Stimulated activated CD8-positive, alpha-beta memory T cell treated with anti-CD3 and anti-CD28 coated beads, Interleukin-4, amount 100 ng/mL, for 1 hour (primary cell): ENCODE measurements at places on chromosomes 2 and 18.

- DNase-seq, result no peak
Measured at GRCh38 chr2:67070826-67071225, 326.3 kb upstream of the ETAA1 start.

GRCh38 chr2:189783451-189783926 is 650 bp downstream of the ORMDL1 start:
- no peak for DNase-seq

- no peak for DNase-seq
Measured at GRCh38 chr2:157291018-157291417, 33.5 kb downstream of the GALNT5 start.

GRCh38 chr2:70369082-70369481 is 67.2 kb upstream of the FAM136A start:
- no peak for DNase-seq

DNA sequence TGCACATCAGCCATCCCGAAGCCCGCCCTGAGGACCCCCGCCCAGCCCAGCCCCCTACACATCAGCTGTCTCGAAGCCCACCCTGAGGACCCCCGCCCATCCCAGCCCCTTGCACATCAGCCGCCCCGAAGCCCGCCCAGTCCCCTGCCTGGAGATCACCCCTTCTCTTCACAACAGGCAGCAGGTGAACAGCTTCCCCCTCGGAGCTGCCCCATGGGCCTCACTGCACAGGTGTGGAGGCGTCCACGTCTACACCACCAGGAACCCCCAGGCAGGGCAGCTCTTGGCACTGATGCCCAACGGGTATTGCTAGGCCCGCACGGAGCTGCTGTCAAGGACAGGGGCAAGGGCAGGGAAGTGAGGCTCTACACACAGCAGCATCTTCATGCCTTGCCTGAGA is 137.6 kb downstream of the HDAC4 start:
- DNase-seq, result no peak

- DNase-seq, result no peak
Measured at GRCh38 chr2:109049022-109049421, 60.0 kb upstream of the EDAR start.

DNA sequence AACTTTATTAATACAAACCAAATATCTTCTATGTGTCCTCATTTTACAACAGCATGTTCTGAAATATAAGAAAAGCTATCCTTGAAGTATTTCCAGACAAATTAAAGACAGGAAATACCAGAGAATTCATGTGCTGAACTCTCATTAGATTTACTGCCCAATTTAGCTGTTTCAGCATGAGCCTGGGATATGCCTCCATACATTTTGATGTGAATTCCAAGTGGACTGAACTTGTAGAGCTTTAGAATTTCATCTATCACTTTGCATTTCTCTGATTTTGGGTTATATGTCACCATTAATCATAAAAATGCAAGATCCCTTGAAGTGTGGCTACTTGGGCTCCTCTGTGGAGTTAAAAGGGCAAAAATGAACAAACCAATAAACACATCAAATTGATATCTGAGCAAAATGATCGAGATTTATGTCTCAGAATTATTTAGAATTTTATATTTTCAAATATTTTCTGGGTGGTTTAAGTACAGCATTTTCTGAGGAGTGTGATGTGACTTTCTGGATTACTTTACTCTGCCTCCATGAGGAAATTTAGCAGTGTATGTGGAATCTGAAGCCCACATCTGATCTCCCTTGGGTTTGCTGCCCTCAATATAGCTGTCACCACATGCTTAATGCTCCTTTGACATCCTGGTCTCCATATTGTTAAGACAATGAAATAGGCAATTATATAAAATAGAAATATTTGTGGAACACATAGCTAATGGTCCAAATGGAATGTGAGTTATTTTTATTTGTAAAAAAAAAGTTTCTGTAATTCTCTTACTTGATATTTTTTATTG is 206.6 kb upstream of the RBMS1 start:
- DNase-seq, result no peak

DNA sequence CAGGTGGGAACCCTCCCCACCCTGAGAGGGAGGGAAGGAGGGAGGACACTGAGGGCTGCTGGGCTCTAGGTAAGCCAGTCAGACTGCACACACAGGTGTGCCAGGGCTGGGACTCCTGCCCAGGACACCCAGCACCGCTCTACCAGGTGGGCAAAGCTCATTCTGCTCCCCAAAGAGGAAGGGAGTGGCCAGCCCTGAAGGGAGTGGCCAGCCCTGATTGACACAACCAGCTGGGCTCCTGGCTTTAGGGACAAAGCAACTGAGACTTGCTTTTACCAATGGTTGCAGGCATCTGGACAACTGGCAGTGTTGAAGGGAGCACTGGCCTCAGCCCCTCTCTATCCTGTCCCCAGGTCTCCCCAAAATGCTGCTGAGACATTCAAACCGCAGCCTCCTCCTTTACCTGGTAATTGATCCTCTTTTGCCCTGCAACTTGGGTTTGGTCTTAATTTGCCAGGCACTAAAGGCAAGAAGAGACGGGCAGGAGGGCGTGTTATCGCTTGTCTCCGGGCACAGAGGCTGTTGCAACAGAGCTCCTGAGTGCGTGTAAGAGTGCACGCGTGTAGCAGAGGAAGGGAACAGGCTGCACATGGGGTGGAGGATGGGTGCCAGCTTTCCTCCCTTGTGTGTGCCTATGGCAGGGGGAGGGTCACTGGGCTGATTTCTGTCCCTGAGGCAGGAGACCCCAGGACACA is 14.5 kb upstream of the FOSL2 start:
- no peak for DNase-seq

DNA sequence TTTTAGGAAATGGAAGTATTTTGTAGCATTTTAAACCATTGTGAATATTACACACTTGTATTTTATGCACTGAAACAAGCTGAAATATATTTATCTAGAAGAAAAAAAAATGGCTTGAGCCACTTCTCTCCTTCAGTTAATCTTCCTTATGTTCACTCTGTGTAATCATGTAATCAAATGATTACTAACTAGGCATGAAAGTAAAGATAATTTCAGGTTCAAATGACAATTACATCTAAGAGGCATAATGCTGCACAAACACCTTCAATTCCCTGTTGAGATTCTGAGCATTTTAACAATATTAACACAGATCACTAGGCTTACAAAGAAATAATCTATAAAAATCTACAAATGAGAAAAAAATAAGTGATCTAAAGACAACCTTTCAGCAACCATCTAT is 119.6 kb upstream of the ITGB6 start:
- no peak for DNase-seq

DNA sequence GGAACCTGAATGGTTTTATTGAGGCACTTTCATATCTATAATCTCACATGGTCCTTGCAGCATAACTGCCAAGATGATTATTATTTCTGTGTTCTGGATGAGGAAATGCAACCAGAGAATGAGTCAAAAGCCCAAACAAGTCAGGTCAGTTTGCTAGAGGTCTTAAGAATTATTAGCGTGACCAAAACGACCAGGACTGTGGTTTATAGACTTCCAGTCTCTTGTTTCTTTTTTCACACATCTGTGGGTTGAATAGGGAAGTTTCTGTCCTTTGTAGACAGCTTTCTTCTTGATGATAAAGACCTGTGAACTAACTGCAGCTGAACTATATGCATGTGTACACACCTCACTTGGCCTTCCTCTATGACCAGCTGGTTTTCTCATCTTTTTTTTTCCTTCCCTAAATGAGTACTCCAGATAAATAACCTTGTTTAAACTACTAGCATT is 13.9 kb downstream of the ADAM23 start:
- DNase-seq, result no peak

GRCh38 chr2:223800908-223801307 is 36.5 kb downstream of the AP1S3 start:
- no peak for DNase-seq

DNA sequence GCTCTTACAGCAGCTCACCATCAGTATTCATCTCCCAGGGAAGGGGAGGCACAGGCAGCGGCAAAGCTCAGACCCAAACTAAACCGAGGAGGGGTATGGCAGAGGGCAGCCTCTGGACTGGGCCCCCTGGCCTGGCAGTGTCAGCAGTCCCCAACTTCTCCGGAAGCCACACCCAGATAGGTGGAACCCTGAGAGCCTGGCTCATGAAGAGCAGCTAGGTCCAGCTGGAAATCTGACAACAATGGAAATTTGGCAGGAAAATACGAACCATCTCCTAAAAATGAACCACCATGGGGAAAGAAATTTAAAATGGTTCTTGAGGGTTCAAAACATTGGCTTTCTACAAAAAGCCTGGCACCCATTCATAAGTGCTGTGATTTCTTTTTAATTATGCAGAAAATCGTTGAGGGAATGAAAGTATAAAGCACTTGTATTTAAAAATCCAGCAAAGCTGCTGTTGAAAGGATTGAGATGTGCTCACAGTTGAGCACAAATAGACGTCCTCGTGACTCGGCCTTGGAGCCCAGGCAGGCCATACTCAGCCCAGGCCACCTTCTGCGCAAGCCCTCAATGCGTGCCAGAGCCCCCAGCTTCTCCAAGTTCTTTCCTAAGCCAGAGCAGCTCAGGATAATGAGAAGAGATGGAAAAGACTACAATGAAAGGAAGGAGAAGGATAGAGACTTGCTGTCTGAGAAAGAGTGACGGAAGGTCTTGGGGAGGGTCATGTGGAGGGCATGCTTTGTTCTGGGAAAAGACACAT is 93.0 kb downstream of the COL6A3 start:
- no peak for DNase-seq

GRCh38 chr2:85929096-85930050 is 40.6 kb upstream of the ST3GAL5 start:
- no peak for DNase-seq

GRCh38 chr2:106232638-106233349 is 38.7 kb upstream of the UXS1 start:
- no peak for DNase-seq

DNA sequence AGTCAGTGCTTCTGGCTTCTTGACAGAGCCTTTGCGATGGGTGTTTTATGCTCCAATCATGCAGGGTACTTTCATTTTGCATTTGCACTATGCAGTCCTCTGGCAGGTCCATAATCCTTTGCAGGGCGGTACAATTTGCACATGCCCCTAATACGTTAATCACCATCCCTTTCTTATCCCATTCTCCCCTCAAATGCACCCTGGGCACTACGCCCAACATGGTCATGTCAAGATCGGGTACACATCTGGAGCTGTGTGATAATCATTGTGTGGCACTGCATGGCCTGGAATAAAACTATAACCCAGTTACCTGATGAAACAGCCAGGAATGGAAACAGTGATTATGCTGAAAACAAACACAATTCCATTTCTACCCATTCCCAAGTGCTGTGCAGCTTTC is 27.7 kb downstream of the LOXHD1 start:
- DNase-seq, result no peak

- no peak for DNase-seq
Measured at GRCh38 chr2:227407591-227408151, 19.9 kb upstream of the SCYGR1 start.

- DNase-seq, result no peak
Measured at GRCh38 chr2:18749912-18750526, 160.7 kb upstream of the NT5C1B start.

GRCh38 chr2:38076710-38077430 is 919 bp upstream of the CYP1B1 start:
- no peak for DNase-seq

GRCh38 chr18:532632-533031 is 32.1 kb upstream of the COLEC12 start:
- DNase-seq, result no peak

- no peak for DNase-seq
Measured at GRCh38 chr2:165003443-165004130, 48.3 kb upstream of the SLC38A11 start.

- DNase-seq, result no peak
Measured at GRCh38 chr2:38666556-38666910, 619 bp downstream of the GALM start.

DNA sequence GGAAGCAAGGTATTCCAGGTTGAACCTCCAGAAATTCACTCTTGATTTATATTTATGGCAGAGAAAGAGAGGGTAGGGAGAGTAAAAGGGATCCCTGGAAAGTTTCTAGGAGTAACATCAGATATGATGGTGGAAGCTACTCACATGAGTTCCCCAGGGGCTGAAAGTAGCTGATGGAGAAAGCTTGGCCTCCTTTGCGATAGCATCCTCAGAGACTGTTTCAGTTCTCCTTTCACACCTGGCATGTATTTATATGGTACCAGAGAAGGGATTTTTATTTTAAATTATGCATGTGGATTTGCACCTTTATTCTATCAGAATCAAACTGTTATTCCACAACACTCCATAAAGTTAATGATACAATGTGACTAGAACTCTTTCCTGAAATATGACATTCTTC is 126.3 kb upstream of the OSR1 start:
- DNase-seq, result no peak

DNA sequence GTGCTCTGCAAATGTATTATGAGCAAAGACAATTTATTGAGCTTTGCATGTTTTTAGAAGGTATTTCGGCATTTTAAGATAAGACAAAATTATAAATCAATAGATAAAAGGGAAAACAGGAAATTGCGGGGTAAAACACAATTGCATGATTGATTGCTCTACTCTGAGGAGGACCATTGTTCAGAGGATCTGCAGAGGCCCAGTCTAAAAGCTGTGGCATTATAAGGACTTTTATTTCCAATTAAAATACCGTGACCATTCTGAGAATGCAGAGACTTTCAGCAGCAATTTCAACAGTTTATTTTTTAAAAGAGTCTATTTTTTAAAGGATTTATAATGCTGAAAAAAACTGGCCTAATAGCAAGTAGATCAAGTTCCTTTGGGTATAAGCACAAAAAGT is 62.0 kb downstream of the TPGS2 start:
- no peak for DNase-seq
